Inflammatory macrophage treated with lipopolysaccharide for 4 hours (primary cell): ENCODE measurements at places on chromosomes 16 and 17.

DNA sequence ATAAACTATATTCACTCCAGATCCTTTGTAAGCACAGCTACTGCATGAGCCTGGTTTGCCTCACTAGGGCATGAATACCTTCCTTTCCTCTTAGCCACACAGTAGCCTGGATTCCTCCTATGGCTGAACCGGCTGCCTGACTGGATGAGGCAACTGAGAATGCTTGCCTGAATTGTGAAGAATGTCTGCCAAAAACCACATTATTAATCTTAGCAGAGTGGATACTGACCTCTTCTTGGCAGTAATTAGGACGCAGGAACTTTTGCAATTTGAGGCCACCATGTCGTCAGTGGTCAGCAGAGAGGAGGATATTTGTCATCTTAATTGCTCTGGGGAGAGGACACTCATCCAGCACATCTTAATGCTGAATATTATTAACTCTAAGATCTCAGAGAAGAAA is 651.8 kb upstream of the GOT2 start:
- no peak for DNase-seq

DNA sequence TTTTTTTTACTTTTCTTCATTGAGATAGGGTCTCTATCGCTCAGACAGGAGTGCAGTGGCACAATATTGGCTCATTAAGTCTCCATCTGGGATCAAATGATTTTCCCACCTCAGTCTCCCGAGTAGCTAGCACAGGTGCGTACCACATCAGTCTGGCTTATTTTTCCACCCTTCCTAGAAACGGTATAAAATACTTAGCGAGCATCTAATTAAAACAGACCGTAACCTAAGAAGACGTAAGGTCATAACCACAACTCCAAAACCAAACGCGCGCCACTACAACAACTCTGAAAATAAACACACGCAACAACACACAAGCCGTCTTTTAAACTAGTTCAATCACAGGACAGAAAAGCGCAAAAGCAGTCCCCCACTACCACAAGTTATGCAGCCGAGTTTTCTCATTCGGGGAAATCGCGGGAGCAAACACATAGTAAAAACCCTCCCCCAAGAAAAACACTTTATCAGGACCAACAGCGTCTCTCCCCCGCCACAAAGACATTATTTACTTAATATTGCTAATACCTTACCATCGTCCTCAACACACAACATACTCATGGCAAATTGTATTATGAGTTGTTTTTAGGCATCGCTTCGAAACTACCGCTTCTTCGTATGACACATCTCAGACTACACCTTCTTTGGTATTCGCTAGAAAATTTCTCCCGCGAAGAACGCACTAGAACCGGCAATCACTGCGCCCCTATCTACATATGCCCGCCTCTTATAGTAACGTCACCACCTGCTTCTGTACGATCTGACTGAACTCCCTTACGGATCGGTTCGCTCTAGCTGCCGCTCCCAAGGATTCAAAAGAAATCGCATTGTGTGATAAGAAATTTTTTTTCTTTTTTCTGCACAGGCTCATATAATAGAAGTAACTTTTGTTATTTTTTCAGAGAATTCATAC is 32.8 kb downstream of the TEX14 start:
- peak; percentile 97 for DNase-seq

DNA sequence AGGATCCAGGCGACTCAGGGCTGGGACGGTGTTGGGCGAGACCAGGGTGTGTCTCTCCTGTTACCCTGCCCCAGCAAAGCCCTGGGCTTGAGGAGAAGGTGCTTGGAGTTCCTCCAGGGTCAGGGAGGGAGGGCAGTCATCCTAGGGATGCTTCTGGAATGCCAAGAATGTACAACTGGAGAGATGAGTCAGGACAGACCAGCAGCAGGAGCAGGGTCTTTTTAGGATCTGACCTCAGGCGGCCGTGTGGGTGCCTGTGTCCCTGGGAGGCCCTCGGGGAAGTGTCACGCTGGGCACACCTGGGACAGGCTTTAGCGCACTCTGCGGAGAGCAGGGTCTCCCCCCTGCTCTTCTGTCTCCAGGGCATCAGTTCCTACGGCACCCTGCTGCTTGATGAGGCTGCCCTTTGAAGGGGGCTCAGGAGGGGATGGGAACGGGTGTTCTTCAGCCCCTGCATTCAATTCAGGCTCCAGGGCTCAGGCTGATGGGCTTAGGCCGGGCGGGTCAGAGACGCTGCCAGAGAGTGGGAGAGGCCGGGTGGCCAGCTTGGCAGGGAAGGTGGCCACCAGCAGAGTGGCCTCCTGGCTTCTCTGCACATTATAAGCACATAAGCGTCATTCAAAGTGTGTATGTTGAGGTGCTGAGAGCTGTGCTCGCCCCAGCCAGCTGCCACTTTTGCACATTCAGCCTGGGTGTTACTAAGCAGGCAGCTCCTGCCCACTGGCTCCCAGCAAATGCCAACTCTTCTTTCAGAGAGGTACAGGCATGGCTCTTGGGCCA is 8.4 kb upstream of the MTSS2 start:
- DNase-seq, result no peak

- DNase-seq, result no peak
Observed at GRCh38 chr17:77246110-77247047, 105.6 kb downstream of the SEC14L1 start.

- no peak for DNase-seq
Observed at GRCh38 chr16:55575496-55575895, 9.0 kb downstream of the CAPNS2 start.

DNA sequence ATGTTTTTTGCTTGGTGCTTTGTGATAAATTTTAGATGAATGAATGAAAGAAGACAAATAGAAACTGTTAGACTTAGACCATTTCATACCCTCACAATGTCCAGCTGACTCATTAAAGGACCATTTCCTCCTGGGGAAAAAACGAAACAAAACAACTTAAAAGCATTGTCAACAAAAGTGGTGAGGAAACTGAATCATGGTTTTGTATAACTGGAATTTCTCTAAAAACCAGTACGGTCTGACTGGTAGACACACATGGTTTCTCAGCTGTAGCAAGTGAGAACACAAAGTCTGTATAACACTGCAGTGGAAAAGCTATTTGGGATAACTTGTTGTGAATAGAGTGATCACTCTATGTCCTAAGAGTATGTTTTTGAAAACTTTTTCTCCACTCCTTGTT is 5.3 kb upstream of the DDX52 start:
- DNase-seq, result peak; percentile 93

- DNase-seq, result peak; percentile 84
Observed at GRCh38 chr17:81552244-81553017, at the start of gene FAAP100. Gene FAAP100, minus strand, starts transcription at chr17:81552353. Its CDS starts 23 bp downstream, at chr17:81552330.

DNA sequence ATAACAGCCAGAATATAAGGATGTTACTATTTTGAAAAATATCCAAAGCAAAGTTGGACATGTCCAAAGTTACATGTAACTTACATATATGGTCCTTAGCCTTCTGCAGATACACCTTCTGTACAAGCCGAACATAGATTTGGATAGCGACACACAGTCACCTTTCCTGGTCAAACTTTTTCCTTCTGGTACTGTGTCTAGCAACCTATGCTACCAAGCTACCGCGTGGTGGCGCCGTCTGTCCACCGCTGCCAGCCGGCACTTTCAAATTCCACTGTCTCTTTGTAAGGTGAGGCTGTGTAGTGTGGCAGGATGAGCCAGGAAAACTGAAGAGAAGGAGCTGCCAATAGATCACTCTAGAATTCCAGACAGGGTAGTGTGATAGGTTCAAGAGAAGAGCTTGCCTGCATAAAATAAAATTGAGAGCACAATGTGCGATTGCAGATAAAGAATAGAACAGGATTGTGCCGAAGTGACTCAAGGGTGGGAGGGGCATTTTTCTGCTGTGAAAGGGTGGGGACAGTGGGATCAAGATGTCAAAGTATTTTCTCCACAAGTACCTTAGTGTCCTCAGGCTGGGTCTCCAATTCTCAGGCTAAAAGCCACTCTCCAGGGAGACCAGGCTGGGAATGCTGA is 366.9 kb downstream of the SLC39A11 start:
- peak; percentile 37 for DNase-seq

DNA sequence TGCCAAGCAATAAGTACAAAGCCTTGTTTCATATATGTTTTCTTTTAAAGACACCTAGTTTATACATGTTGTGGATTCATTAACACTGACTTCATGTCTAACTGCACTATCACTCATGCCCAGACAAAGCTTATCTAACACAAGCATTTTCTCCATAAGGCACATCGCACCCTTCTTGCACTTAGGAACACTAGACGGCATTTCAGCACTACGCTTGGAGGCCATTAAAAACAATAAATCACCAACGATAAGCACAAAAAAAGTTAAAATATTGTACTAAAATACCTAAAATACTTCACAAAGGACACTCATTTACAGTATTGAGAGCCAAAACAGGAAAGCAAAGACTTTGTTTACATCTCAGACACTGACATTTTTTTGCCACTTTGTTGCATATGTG is 39.0 kb upstream of the TEKT3 start:
- DNase-seq, result no peak

DNA sequence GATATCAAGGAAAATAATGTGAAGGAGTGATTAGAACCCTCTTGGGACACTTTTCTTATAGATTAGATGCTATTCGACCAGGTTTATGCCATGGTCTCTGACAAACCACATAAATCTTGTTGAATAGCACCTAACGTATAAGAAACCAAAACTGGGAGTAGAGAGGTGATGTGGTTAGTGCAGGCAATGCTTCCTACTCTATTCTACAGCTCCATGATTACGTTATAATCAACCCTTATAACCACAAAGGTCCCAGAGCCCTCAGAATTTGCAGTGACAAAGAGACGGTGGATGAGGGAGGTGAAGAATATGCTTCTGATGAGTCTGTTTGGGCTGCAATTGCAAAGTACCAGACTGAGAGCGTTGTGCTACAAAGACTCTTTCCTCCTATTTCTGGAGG is 78.4 kb downstream of the ARHGAP44 start:
- no peak for DNase-seq

DNA sequence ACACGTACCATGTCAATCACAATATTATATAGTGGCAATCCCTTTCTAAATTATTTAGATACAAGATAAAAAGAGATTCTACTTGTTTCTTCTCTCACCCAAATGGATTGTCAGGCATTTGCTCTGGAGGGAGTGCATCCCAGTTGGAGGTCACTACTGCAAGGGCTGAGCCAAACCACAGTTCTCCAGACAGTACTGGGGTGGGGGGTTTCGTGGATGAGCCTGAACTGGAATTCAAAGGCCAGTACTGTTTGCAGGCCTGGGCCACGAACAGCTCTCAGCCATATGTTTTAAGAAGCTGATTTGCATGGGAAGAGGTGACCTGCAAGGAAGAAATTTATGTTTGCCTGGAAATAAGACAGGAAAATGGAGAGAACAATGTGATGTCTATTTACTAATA is 314.9 kb downstream of the PMP22 start:
- DNase-seq, result no peak

DNA sequence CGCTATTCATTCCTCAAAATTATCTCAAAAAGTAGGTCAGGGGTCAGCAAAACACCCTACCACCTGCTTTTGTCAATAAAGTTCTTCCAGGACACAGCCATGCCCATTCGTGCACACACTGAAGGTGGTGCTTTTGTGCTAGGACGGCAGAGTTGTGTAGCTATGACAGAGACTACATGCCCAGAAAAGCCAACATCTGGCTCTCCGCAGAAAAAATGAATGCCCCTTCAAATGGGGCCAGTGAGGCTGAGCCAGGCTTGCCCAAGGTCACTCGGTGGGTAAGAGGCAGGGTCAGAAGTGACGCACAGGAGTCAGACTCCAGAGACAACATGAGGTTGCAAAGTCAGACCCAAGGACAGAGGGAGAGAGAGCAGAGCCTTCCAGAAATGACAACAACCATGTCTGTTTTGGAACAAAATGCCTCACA is 200.1 kb downstream of the XYLT1 start:
- DNase-seq, result no peak

- DNase-seq, result no peak
Observed at GRCh38 chr16:82694239-82694874, 67.6 kb downstream of the CDH13 start.

- DNase-seq, result no peak
Observed at GRCh38 chr17:72363089-72363610, 242.3 kb downstream of the SOX9 start.

DNA sequence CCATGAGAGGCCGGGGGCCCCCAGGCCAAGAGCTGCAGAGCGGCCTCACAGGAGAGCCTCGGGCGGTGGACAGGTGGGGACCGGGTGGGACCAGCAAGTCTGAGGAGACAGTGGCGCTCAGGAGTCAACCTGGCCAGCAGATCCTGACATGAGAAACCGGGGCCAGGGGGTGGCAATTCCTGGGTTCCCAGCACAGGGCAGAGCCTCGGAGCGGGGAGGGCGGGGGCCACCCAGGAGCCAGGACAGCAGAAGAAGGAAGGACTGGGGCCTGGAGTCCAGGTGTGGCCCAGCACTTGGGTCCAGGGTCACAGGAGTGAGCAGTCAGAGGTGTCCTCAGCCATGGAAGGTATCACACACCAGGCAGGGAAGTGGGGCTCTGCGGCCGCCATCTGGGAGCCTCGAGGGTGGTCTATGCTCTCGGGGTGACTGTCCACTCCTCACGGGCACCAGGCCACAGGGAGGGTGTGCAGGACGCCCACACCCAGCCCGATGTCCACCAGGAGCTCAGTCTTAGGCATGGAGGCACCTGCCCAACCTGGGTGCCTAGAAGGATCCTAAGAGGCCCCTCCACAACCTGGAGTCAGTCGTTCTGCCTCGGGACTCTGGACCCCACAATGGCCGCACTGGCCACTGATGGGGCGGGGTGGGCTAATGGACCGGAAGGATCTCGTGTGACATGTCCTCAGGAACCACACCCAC is 29.1 kb downstream of the PIEZO1 start:
- no peak for DNase-seq

DNA sequence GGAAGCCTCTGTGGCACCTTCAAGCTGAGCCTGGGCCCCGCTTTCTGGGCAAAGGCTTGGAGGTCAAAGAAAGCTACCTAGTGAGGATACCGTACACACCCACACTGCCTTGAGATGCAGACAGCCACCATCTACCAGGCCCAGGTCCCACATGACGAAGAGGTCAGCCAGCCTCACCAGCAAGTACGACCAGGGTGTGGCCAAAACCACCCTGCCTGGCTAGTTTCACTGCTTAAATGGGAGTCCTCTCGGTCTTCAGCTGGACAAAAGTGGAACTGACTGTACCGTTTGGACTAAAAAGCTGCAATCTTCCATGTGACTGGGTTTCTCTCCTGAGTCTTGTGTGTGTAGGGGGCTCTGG is 21.6 kb downstream of the VASN start:
- DNase-seq, result peak; percentile 26

DNA sequence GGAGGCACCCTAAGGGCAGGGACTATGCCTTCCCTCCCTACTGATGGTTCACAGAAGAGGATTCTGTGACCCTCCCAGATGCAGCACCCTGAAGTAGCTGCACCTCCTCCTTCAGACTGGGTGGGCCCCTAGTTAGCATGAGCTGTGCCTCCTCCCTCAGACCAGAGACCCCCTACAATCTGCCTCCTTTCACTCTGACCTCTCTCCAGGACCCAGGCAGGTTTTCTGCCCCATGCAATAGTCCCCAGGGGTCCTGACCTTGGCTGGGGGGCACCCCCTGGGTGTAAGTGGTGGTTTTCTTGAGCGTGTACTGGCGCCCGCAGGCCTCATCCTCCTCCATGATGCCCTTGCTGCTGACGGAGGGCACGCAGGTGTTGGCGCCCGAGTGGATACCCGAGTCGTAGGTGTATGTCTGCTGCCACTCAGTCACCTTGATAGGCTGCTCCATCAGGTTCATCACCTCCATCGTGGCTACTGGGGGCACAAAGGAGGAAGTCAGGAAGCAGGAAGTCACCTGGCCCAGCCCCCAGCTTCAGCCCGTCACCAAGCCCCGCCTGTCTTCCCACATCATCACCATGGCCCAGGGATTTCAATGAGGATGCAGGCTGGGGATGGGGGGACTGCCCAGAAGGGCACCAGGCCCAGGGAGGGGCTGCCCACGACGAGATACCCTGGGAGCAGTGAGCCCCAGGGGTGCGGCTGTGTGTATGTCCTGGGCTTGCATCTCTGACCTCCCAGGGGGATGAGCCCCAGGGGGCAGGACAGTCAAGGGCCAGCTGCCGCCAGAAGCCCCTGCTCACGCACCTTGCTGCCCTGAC is 14.9 kb downstream of the JUP start:
- DNase-seq, result no peak
